KG1 (cell line): ENCODE measurements at places on chromosomes 6 and 20.

GRCh38 chr6:74319292-74319691, 623.3 kb downstream of the CD109 start:
- no peak for DNase-seq

DNA sequence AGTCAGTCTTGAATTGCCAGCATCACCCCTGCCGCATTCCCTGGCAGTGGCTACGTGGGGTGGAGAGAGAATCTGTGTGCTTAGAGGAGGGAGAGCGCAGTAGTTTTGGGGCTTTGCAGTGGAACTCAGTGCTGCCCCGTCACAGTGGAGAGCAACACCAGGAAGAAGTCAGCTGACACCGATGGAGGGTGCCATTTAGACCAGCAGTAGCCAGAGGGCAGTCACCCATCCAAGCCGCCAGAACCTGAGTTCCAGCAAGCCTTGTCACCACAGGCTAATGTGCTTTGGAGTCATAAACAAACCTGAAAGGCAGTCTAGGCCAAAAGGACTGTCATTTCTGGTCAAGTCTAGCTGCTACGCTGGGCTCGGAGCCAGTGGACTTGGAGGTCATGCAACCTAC, 22.0 kb upstream of the PERP start:
- no peak for DNase-seq

DNA sequence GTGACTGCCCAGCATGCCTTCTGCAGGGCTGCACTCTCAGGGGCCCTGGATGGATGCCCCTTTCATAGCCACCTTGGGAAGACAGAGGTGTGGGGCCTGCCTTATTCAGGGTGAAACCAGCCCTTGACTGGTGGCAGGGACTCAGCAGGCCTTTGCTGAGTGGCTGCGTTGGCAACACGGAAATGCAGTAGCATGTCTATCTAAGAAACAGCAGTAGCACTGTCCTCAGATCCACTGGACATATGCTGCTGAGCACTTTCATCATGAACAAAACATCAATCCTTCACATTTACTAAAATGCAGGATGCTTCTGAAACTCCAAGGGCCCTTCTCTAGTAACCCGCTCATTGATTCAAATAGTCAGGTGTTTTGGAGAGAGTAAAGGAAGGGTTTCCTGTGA, 4.9 kb upstream of the TBXT start:
- DNase-seq, result no peak

DNA sequence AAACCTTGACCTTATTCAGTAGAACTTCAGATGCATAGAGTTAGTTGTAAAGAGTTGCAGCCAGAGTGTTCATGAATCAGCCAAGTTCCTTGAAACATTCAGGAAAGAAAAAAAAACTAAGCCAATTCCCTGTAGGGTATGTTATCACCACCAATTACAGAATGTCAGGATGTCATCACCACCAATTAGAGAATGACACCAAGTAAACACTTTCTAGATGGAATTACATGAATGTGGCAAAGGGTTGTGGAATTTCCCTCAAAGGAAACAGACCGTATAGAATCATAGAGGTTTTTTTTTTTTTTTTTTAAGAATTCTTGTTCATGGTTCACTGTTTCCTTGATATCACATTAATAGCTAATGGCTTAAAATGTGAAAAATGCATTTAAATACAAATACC, 472.1 kb upstream of the RNF217 start:
- DNase-seq, result no peak

GRCh38 chr6:165821754-165822153, 158.7 kb upstream of the PDE10A start:
- no peak for DNase-seq

GRCh38 chr6:74318738-74319137, 622.7 kb downstream of the CD109 start:
- DNase-seq, result no peak

- no peak for DNase-seq
Observed at GRCh38 chr6:47109281-47109680, 67.1 kb upstream of the ADGRF1 start.
